Amygdala (tissue), 56 donors: ENCODE measurements at places on chromosomes 5 and 9.

DNA sequence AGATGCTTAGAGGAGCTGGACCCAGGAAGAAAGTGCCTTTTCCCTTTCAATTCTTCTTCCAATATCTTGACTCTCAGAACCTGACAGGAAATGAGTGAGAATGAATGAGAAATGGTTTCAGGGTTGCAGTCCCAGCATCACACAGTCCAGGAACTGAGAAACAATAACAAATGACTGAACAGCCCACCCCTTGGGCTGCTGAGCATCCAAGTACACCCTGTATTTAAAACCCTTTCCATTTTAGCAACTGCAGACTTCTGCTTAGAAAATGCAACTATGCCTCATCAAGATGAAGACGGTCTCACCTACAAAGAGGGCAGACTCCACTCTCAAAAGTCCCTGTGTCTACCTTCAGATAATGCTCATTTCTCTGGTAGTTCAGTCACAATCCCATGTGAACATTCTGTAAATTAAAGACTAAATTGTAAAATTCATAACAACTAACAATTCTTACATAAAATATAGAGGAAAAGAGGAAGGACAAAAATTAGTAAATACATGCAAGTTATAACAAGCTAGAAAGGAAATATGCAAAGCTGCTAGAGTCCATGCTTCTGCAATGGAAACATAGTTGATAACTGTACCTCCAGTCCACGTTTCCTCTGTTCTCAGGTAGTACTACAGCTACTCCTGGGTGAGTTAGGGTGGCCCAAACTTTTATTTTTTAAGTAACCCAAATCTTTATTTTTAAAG is 316.5 kb downstream of the ICE1 start:
- no peak for DNase-seq

GRCh38 chr5:179927824-179928223 is 20.1 kb upstream of the TBC1D9B start:
- no peak for DNase-seq

DNA sequence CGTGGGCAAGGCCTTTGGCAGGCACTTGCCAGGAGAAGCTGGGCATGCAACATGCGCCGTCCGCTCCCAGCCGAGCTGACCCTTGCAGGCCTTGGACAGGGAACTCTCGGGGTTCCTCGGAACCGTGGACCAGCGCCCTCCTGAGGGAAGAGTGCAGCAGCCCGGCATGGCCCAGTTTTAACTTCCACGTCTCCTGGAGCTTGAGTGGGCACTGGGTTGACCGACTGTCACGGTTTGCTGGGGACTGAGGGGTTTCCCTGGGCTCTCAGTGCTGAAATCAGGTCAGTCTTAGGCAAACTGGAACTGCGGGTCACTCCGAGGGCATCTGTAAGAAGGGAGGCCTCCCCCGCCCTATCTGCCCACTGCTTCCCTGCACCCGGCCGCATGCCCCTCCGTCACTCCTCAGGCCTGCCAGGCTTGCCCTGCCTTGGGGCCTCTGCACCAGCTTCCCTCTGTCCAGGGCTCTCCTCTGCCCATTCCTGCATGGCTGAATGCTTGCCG is 87.0 kb upstream of the PHYKPL start:
- DNase-seq = no peak

- DNase-seq = no peak
Measured at GRCh38 chr9:93302586-93303257, 118.8 kb downstream of the WNK2 start.

- no peak for DNase-seq
Measured at GRCh38 chr5:127746756-127747155, 43.6 kb downstream of the CCDC192 start.

- no peak for DNase-seq
Measured at GRCh38 chr9:89865981-89866380, 261.2 kb downstream of the GADD45G start.

DNA sequence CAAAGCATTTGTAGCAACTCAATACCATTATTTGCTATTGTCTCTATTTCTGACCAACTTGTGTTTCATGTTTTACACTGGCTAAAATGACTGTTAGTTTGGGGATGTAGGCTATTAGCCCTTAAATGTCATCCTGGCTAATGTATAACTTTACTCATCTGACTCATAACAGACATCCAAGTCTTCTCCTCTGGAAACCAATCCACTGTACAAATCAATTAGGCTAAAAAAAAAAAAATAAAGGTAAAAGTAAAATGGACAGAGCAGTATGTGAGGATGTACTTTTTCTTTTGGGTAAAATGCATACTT is 20.6 kb downstream of the MEGF9 start:
- no peak for DNase-seq

DNA sequence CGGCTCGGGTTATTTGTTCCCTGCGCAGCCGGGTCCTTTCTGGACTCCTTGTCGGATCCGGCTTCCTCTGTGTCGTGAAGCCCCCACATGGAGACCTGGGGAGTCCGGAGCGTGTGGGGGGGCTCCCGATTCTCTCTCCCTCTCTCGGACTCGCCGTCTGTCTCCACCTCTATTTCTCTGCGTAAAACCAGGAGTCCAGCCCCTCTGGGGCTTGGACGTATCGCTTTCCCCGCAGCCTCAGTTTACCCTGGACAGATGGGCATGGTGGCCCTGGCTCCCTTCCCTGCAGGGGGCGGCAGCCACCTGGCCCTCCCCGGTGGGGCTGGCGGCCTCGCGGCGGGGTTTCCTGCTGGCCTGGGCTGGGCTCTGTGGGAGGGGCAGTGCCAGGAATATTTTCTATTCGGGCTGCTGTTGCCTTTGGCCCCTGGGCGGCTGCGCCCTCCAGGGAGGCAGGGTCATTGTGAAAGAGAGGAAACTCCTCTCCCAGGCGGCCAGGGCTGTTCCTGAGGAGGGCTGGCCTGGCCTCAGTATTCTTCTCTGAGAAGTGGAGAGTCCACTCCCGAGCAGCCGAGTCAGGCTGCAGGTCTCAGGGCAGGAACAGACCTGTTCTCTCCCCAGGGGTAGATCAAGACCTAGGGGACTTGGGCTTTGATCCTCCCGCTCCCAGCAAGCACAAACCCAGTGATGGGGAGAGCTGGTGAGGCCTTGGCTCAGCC is 665 bp downstream of the ASS1 start:
- no peak for DNase-seq

- DNase-seq = no peak
Measured at GRCh38 chr9:103872811-103873210, 221.3 kb upstream of the SMC2 start.

- no peak for DNase-seq
Measured at GRCh38 chr5:83549674-83550073, 78.1 kb downstream of the VCAN start.

- DNase-seq = no peak
Measured at GRCh38 chr9:86175743-86176456, 76.5 kb upstream of the GOLM1 start.

DNA sequence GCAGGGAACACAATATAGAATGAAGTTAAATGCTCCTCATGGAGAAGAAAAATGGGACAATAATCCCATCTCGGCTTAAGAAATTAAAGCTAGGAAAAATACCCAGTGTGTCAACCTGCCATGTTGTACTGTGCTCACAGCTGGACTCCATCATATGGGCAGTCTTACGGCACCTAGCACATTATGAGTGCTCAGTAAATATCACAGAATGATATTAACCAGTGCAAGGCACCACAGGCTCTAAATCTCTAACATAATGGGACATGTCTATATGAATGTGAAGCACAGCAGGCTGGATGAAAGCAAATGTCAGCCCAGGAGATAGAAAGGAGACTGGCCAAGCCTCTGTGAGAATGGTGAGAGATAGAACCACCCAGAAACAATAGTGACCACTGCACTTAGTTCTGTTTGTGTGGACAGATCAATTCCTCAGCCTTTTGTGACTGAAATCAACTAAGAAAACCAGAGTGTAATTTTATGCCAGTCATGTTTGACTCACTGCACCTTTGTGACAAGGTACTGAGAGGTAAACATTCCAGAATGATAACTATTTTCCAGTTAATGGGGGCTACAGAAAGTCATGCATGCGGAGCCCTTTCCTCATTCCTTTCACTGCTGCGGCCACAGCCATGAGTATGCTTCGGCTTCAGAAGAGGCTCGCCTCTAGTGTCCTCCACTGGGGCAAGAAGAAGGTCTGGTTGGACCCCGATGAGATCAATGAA is 140.4 kb upstream of the CDH6 start:
- no peak for DNase-seq

DNA sequence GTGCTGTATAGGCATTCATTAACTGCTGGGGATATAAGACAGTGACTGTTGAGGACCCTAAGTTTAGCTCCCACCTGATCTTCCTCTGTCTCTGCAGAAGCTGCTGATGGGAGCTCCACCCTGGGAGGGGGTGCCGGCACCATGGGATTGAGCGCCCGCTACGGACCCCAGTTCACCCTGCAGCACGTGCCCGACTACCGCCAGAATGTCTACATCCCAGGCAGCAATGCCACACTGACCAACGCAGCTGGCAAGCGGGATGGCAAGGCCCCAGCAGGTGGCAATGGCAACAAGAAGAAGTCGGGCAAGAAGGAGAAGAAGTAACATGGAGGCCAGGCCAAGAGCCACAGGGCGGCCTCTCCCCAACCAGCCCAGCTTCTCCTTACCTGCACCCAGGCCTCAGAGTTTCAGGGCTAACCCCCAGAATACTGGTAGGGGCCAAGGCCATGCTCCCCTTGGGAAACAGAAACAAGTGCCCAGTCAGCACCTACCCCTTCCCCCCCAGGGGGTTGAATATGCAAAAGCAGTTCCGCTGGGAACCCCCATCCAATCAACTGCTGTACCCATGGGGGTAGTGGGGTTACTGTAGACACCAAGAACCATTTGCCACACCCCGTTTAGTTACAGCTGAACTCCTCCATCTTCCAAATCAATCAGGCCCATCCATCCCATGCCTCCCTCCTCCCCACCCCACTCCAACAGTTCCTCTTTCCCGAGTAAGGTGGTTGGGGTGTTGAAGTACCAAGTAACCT is 22.1 kb downstream of the PCDHGC5 start:
- no peak for DNase-seq

GRCh38 chr9:71746758-71747125 is 21.6 kb downstream of the CEMIP2 start:
- no peak for DNase-seq

DNA sequence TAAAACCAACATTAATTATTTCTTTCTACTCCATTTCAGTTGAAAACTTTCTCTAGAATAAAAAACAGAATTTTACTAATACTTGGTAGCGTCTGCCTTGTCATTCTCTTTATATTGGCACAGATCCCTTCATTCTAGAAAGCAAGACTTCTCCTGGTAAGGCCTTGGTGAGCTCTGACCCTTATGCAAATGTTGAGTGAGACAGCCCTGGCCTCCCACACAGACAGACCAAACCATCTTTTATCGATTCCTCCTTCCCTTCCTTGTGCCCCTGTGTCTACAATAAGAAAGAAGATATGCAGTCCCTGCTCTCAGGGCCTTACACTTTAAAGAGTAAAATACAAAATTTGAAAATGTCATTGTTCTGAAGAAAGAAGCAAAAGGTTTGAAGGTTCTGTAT is 262.2 kb downstream of the EFNA5 start:
- no peak for DNase-seq

GRCh38 chr9:132858751-132859150 is 19.3 kb downstream of the AK8 start:
- DNase-seq = no peak

GRCh38 chr5:84764227-84764626 is 379.5 kb upstream of the EDIL3 start:
- no peak for DNase-seq
